Activated CD4-positive, CD25-positive, alpha-beta regulatory T cell treated with anti-CD3 and anti-CD28 coated beads, Interleukin-2, amount 50 U/mL, for 72 hours (primary cell): ENCODE measurements at places on chromosomes 4 and X.

DNA sequence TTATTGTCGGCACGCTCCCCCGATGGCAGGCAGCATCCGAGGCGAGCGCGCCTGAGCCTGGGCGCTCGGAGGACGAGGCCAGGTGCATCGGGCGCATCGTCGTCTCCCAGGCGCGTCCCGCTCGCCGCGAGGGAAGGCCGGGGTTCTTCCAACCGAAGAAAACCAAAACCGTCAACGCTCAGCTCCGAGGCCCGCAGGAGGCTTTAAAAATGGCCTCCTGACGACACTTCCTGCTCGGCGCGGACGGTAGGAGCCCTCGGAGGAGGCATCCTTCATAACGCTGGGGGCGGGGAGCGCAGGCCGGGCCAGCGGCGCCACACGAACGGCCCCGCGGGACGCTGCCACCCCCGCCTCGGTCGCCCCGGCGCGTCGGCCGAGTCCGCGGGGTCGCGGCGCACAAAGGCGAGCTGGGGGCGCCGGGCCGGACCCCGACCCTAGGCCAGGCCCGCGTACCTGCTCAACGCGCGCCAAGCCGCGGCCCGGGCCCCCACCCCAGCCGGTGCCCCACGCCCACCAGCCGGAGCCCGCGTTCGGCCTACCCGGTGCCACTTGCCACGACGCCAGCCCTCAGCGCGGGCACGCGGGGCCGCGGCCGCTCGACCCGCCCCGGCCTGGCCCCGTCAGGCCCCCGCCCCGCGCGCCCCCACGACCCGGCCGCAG lies 501 bp downstream of the ZNF518B start:
- DNase-seq: peak; percentile 71

GRCh38 chr4:159227984-159228383 lies 125.1 kb downstream of the RAPGEF2 start:
- DNase-seq: no peak

- no peak for DNase-seq
Measured at GRCh38 chr4:36712013-36712412, 430.6 kb downstream of the DTHD1 start.

- DNase-seq: peak; percentile 70
Measured at GRCh38 chr4:7987148-7987989, 47.7 kb upstream of the AFAP1 start.

GRCh38 chr4:83231620-83232076 lies 53.0 kb downstream of the COQ2 start:
- no peak for DNase-seq

GRCh38 chr4:177256950-177257349 lies 52.7 kb upstream of the NEIL3 start:
- no peak for DNase-seq

- DNase-seq: no peak
Measured at GRCh38 chrX:20431486-20431885, 164.8 kb upstream of the RPS6KA3 start.

GRCh38 chr4:174209341-174209740 lies 74.1 kb downstream of the FBXO8 start:
- DNase-seq: no peak

DNA sequence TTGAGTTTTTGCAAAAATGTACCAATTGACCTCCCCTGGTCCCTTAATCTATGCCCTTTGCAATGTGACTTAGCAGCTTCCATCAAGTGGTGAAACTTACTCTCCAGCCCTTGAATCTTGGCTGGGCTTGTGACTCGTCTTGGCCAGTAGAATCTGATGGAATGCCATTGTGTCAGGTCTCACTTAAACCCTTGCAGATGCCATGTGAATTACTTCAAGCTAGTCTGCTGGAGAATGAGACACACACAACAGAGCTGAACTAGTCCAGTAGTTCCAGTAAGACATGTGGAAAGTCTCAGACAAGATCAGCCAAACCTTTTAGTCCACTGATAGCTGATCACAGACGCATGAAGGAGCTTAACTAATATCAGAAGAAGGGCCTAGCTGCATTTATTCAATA lies 567.8 kb upstream of the CPEB2 start:
- DNase-seq: no peak

- no peak for DNase-seq
Measured at GRCh38 chr4:125522992-125523391, 208.2 kb downstream of the FAT4 start.

GRCh38 chr4:108052558-108053120 lies 63.0 kb downstream of the HADH start:
- no peak for DNase-seq
